ENCODE measurements at places on chromosomes 7 and 10.

- no peak for DNase-seq
These were observed at the start of gene FRMPD2 for GRCh38 chr10:48274636-48275035. Gene FRMPD2, minus strand, starts transcription at chr10:48274696. Its CDS starts 129 bp downstream, at chr10:48274567.

GRCh38 chr7:16347827-16348192, 73.5 kb downstream of the CRPPA start:
- no peak for DNase-seq

GRCh38 chr10:34719746-34720145, 95.3 kb downstream of the PARD3 start:
- DNase-seq = no peak

GRCh38 chr10:122495406-122496340, 34.3 kb downstream of the HTRA1 start:
- DNase-seq = no peak

GRCh38 chr10:22651276-22651980, 63.0 kb downstream of the PIP4K2A start:
- DNase-seq = no peak

GRCh38 chr10:72483471-72483870, 128.8 kb upstream of the DNAJB12 start:
- DNase-seq = no peak

DNA sequence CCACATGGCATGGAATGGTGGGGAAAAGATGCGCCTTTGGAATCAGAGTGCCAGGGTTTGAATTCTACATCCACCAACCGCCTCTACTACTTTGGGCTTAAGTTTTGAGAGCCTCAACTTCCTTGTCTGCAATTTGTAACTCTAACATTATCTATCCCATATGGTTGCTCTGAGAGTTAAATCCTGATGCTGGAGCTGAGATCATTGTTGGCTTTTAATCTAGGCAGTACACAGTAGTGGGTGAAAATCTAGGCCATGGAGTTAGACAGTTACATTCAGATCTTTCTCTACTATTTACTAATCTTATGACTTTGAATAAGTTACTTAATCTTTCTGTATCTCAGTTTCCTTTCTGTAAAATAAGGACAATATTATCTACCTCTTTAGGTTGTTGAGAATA, 149.7 kb upstream of the AOAH start:
- DNase-seq = no peak

- no peak for DNase-seq
These were observed 25.9 kb downstream of the PRKG1 start for GRCh38 chr10:51100221-51100620.

DNA sequence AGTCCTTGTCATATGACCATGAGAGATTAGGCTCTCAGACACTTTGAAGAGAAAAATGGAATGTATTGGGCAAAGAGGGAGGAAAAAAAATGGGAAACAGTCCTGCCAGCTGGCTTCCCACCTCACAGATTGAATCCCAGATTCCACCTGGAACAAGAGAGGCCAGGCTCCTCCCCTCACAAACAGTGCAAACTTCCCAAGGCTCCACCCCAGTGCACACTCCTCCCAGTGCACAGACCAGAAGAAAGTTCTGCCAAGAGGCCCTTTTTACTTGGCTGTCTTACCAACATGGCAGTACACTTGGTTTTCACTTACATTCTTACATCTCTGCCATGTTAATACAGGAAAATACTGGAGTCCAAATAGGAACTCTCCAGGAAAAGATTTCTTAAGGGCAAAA, 202.3 kb downstream of the AHR start:
- DNase-seq = no peak

DNA sequence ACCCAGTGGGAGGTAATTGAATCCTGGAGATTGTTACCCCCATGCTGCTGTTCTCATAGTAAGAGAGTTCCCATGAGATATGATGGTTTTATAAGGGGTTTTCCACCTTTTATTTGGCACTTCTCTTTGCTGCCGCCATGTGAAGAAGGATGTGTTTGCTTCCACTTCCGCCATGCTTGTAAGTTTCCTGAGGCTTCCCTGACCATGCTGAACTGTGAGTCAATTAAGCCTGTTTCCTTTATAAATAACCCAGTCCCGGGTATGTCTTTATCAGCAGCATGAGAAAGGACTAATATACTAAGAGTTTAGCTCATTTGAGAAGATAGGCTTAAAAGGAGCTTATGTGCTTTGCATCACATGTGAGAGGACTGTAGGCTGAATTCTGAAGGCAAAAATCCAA, 29.3 kb downstream of the TMEM248 start:
- no peak for DNase-seq

DNA sequence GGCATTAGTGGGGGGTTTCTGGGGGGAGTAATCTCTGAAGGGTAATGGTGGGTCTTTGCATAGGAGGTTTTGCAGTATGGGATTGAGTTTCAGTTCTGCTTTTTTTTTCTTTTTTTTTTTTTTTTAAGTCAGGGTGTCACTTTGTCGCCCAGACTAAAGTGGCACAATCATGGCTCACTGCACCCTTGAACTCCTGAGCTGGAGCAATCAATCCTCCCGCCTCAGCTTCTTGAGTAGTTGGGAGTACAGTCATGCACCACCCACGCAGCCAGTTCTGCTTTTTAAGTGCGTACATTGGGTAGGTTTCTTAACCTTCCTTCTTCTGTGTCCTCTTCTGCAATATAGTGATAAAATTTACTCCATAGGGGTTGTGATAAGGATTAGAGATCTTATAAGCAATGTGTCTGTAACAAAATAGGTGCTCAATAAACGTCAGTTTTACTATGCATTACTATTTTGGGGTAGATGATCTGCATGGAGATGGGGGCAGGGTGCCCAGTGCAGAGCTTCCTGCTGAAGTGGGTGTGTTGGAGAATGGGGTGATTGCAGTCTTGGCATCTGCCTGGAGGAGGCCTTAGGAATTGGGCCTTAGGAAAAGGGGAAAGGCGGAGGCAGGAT, 9.6 kb downstream of the KAZALD1 start:
- no peak for DNase-seq

GRCh38 chr7:103048833-103049232, 25.8 kb downstream of the FBXL13 start:
- DNase-seq = no peak

DNA sequence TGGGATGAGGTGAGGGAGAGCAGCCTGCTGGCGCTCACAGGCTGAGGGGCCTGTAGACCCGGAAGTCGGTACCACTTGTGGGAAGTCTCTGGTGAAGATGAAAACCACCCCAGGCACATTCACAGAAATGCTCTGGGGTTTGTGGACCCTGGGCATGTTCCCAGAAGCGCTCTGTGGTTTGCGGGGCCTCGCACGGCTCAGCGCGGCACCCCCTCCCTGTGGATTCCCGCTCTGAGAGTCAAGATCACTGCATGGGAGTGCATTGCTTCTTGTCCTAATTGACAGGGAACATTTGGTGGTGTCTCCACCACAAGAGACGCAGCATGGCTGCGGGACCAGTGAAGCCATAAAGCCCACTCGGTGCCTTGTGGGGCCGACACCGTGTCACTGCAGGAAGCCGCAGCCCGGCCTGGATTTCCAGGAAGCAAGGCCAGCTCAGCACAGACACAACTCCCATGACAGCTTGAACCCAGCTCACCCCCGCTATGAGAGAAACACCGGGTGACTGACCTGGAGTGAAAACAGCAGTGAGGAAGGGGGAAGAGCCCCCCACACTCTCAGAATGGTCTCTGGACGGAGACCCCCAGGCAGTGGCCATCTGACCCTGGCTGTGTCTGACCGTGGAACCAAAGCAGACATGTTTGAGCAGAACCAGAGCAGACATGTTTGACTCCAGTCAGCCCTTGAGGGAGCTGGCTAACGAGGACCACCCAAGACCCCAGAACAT, 157.2 kb downstream of the PTPRN2 start:
- DNase-seq = no peak

- no peak for DNase-seq
These were observed 66.6 kb downstream of the LYZL1 start for GRCh38 chr10:29355411-29355991.

GRCh38 chr10:98457721-98458120, 11.0 kb upstream of the HPS1 start:
- DNase-seq = no peak

GRCh38 chr10:427761-428519, 261.5 kb downstream of the DIP2C start:
- no peak for DNase-seq

GRCh38 chr7:102872460-102872859, 40.3 kb upstream of the LRRC17 start:
- no peak for DNase-seq

GRCh38 chr10:94002156-94002555, 8.4 kb downstream of the PLCE1 start:
- no peak for DNase-seq

GRCh38 chr10:123170961-123171360, 16.8 kb downstream of the BUB3 start:
- DNase-seq = no peak

- DNase-seq = no peak
These were observed 571.8 kb downstream of the TCERG1L start for GRCh38 chr10:130739757-130740145.

DNA sequence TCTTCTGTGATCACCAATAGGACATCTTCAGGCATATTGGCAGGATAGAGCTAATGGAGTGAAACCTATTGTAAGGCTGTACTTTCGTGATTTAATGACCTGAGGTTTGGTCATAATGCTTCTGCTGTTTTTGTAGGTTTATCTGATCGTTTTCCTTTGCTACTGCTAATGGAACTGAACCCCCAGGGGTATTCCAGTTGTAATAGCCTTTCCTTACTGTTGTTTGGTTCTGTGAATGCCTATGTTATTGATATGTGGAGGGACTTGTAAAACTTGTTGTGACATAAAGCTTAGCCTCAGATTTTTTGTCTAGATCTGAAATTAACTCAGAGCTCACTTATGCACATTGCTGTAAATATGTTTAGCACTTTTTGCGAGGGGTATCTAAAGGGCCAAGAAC, 10.9 kb upstream of the VWA2 start:
- DNase-seq = no peak

- DNase-seq = no peak
These were observed at the start of gene ADRB1 for GRCh38 chr10:114043532-114044246. Gene ADRB1, plus strand, starts transcription at chr10:114043866. Its CDS starts 267 bp downstream, at chr10:114044133.

DNA sequence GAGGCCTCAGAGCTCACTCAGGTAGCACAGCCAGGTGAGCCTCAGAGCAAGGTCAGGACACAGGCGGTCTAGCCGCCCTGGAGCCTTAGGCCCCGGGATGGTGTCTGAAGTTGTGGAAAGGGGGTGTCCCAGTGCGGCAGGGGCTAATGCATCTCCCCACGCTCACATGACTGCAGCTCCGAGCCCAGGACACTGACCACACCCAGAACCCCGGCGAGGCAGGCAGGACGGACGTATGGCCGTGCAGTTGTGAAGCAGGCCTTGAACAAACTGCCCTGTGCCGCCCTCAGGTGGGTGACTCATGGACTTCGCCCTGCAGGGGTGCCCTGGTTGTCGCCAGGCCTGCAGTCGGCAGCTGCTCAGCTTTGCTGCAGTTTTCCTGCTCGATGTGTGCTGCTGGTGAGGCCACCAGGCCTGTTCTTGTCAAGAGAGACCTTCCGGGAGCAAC, 5.0 kb upstream of the PRKAR1B start:
- no peak for DNase-seq

GRCh38 chr7:91752102-91752501, 128.4 kb downstream of the MTERF1 start:
- DNase-seq = no peak

- no peak for DNase-seq
These were observed 170.8 kb upstream of the ANK3 start for GRCh38 chr10:60560451-60560850.

- DNase-seq = no peak
These were observed 4.7 kb upstream of the ARPC1B start for GRCh38 chr7:99369767-99370391.

DNA sequence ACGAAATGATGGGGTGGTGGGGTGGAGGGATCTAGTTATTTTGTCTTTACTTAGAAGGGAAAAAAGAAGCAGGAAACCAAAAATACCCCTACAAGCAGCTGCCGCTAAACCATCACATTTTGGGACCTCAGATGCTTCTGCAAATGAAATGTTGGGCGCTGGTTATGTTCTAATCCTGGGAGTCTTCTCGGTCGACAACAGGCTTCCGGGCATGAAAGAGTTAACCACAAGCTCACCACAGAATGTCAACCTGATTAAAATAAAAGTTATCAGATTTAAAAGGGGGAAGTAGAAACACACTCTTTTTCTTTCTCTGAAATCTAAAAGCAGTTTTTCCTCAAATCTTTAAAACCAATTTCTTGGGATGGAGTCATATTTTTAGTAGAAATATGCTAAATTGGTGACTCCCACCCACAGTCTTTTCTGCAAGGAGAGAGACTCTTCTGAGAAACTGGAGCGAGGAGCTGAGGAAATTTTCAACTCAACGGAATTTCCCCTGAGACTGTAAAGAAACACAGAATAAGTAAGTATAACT, 16.8 kb downstream of the IL2RA start:
- DNase-seq = no peak

- no peak for DNase-seq
These were observed 24.4 kb downstream of the GSDME start for GRCh38 chr7:24732646-24733413.

DNA sequence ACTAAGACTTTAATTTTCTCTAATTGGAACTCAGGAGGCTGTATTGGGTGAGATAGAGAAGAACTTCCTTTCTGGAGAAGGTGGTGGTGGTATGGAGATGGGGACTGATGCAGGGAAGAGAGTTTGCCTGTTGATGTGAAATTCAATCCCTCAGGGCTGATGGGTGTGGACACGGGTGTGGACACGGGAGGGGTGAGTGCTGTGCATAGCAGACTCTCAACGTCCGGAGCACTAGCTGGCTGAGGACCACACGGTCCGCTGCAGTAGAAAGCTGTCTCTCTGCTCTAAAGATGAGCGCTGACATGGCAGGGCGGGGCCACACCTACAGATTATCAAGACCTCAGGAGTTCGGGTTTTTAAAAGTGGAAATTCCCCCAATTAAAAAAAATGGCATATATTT, 148.5 kb upstream of the PITRM1 start:
- no peak for DNase-seq

GRCh38 chr7:82080254-82080927, 310.5 kb upstream of the HGF start:
- DNase-seq = no peak

GRCh38 chr7:142482891-142483658, 225.2 kb upstream of the PRSS58 start:
- peak; percentile 23 for DNase-seq

GRCh38 chr7:148712678-148713329, 14.1 kb downstream of the CUL1 start:
- DNase-seq = no peak

- no peak for DNase-seq
These were observed 401.9 kb downstream of the POM121L12 start for GRCh38 chr7:53437336-53437735.

- DNase-seq = no peak
These were observed 78.8 kb downstream of the MTPAP start for GRCh38 chr10:30270247-30270646.

GRCh38 chr7:147923841-147924240, 666.7 kb upstream of the C7orf33 start:
- no peak for DNase-seq

- no peak for DNase-seq
These were observed 12.1 kb downstream of the GIMAP6 start for GRCh38 chr7:150620061-150620460.
